ENCODE measurements at places on chromosomes 11 and 22. TPM values are rescaled to one million over a fixed set of nuclear protein-coding genes. Genes with fewer than 3 reads are reported as not detected.

Gene MUC6
- total RNA-seq = 0.24 TPM

Gene PDGFD
- total RNA-seq = 8.2 TPM

Gene BDNF
- 15.4 TPM for total RNA-seq

DNA sequence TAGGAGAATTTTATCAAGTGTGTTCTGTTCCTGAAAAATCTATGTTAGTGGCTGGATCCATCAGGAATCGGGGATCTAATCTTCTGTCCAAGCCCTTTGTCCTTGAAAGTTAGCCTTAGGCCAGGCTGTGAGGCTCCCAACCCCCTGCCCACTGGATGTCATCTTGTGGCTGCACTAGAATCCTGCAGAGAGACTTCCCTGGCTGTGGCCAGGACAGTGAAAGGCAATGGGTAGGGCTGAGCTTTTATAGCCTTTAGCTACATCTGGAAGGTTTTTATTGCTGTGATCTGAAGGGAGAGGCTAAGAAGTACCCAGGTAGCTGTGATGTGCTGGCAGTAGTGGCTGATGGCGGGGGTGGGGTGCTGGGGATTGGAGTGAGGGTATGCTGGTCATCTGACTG, 2.1 kb downstream of the OAF start:
- DNase-seq = no peak

- DNase-seq = no peak
Measured at GRCh38 chr11:12834166-12834565, 159.9 kb downstream of the TEAD1 start.

GRCh38 chr22:48937032-48937639, 890.5 kb downstream of the BRD1 start:
- DNase-seq = no peak
